SJCRH30 (cell line): ENCODE measurements at places on chromosomes 7 and 10. TPM values are rescaled to one million over a fixed set of nuclear protein-coding genes. Genes with fewer than 3 reads are reported as not detected.
A peak's percentile ranks its signal among the peaks of the same experiment; 100 is the strongest.

GRCh38 chr10:88289342-88289741 is 293.8 kb downstream of the RNLS start:
- DNase-seq, result no peak

TAS2R3 gene
- 0.24 and 0.38 TPM in 2 replicates for total RNA-seq

DNA sequence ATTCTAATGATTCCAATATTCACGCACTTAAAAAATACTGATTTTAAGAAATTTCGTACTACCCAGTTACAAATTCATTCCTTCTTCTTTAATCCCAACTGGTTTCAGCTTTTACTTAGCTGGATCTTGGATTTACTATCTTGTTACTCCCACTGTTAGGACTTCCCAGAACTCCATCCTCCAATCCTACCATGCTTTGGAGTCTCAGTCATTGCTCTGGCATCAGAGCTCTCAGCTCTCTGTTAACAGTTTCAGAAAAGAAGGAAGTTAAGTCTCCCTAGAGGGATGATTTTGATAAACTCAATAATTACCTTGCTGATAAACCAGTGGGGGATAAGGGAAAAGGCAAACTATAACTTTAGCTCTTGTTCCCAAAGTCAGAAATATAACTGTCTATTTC is 9.5 kb downstream of the PPA1 start:
- DNase-seq, result no peak

C7orf57 gene
- total RNA-seq, result 0.06 TPM in 1 of 2 replicates, not detected in the other

GRCh38 chr10:133179128-133179520 is 19.1 kb downstream of the KNDC1 start:
- no peak for DNase-seq

SCART1 gene
- 0.13 and 0.34 TPM in 2 replicates for total RNA-seq

DNA sequence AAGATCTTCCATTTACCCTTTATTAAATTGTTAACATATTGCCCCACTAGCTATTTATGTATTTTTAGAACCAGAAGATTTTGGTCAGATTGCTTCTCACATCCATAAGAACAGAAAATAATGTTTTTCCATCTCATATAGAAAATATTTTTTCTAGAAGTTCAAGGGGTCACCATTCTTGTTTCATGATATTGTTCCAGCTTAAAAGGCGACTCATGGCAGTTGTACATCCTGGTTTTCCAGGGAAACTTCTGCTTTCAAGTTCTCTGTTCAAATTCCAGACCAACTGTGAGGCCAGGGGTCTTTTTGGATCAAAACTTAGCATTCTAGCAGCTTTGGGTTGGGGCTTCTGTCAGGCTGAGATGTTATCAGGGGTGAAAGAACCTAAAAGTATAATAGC is 84.4 kb downstream of the LRRC4 start:
- DNase-seq, result no peak

DNA sequence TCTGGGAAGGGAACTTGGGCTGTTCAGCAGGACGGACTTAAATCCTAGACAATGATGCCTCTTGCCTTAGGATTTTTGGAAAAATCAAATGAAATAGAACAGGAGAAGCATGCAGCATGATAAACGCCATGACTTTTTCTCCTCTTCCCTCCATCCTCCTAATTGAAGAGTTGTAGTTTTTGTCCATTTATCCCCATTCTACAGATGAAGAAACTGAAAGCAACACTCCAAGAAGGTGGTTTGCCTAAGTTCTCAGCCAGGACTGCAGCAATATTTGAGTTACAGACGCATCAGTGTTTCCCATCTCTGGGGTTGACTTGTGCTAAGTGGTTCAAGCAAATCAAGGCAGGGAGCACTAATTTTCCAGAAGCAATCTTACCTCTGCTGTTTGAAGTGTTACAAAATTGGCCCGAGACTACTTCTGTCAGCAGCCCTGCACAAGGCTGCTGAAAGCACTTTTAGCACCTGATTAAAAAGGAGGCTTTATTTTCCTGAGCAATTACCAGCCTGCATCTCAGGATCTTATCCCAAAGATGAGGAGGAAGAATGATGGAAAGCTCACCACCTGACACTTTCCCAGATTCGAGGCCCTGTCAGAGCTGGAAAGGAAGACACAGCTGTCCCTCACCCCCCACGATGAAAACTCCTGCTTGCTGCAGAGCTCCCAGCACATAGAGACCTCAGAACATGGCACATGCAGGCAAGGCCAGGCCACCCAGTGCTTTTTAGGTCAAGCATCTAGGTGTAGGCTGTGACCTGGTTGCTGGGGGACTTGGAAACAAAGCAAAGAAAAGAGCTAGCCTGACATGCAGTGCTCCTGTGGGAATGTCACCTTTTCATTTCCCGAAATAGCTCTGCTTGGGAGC is 19.7 kb upstream of the C10orf71 start:
- peak; percentile 78 for DNase-seq

EPHB6 gene
- 0.10 and 0.14 TPM in 2 replicates for total RNA-seq

DNA sequence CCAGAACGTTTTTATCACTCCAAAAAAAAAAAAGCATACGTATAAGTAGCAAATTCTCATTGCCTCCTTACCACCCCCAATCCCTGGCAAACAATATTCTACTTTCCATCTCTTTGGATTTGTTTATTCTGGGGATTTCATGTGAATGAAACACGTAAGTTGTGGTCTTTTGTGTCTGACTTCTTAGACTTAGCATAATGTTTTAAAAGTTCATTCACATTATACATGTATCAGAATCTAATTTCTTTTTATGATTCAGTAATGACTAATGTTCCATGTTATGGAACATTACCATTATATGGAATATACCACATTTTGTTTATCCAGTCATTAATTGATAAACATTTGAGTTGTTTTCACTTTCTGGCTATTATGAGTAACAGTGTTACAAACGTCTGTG is 12.5 kb upstream of the KLHL7 start:
- DNase-seq, result no peak

GRCh38 chr10:96374985-96375830 is 16.4 kb upstream of the OPALIN start:
- peak; percentile 92 for DNase-seq

DNA sequence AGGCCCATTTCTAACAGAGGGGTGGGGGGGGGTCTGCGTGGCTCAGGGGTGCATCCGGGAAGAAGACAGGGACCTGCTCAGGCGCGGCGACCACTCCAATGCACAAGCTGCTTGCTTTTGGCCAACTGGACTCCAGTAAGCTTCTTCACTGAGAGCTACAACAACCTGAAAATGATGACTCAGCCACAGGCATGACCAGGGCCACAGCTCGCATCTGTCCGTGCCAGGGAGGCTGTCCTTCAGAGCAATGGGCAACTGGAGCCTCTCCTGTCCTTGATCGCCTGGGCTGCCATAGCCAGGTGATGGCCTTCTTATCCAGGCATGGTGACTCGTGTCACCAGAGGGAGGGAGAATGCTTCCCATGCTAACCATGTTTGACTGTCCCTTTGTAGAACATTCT is 81.6 kb upstream of the RNF32 start:
- no peak for DNase-seq

NKX1-2 gene
- total RNA-seq, result 0.24 and 0.56 TPM in 2 replicates

- no peak for DNase-seq
Measured at GRCh38 chr10:34801097-34801733, 13.9 kb downstream of the PARD3 start.

TMEM196 gene
- total RNA-seq, result not detected in 2 replicates

TMEM139 gene
- total RNA-seq, result 0.97 and 2.5 TPM in 2 replicates

SPDYE1 gene
- not detected in 2 replicates for total RNA-seq

GRCh38 chr7:3806516-3806915 is 505.5 kb downstream of the SDK1 start:
- no peak for DNase-seq

DNA sequence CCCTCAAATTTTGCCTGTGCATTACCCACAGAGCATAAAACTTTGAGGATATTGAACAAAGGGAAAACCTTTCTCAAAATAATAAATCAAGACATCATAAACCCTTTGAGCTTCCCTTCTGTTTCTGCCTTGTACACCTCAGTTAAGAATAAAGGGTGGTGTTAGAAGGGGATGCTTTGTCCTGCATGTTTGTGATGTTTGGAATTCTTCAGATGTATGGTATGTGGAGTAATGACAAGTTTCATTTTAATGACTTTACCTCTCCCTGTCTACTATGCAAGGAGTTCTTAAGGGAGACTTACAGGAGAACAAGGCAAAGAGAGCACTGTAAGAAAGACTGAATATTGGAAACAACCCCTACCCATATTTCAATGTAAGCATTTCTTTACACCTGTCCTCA is 99.2 kb downstream of the HECW1 start:
- no peak for DNase-seq

GRCh38 chr10:60426425-60426824 is 36.8 kb upstream of the ANK3 start:
- no peak for DNase-seq

GRCh38 chr7:153110606-153111005 is 351.1 kb downstream of the ACTR3B start:
- DNase-seq, result no peak

DNA sequence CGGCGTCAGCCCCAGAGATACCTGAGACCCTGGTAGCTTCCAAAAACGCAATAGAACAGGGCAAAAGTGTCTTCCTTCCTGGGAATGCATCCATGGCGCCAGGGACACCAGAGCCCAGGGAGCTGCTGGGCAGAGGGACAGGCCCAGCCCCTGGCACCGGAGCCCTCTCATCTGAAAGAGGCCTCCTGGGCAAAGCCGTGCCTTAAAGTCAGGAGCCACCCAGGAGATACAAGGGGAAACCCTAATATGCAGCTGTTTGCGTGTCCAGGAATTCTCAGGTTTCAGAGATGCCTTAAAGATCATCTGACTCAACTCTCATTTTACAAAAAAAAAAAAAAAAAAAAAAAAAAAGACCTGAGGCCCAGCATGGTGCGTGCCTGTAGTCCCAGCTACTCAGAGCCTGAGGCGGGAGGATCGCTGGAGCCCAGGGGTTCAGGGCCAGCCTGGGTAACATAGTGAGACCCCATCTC is 28.0 kb downstream of the NUDT1 start:
- DNase-seq, result peak; percentile 76

GRCh38 chr7:80106498-80107113 is 28.0 kb upstream of the GNAI1 start:
- no peak for DNase-seq

GRCh38 chr10:129397198-129397974 is 69.7 kb upstream of the MGMT start:
- no peak for DNase-seq

ODAD2 gene
- 6.8 and 9.8 TPM in 2 replicates for total RNA-seq
